ENCODE measurements at places on chromosomes 12 and 14.
A peak's percentile ranks its signal among the peaks of the same experiment; 100 is the strongest.

GRCh38 chr14:37122919-37123639, 49.3 kb downstream of the SLC25A21 start:
- no peak for DNase-seq

GRCh38 chr14:99615497-99616157, 11.6 kb upstream of the CCDC85C start:
- no peak for DNase-seq

GRCh38 chr14:103735022-103735421, 19.4 kb downstream of the ZFYVE21 start:
- DNase-seq: no peak

- no peak for DNase-seq
These were observed 283.5 kb downstream of the ZFP36L1 start for GRCh38 chr14:68509188-68509983.

- peak; percentile 52 for DNase-seq
These were observed 9.1 kb upstream of the NEMF start for GRCh38 chr14:49861699-49862088.

- no peak for DNase-seq
These were observed 72.0 kb downstream of the C12orf56 start for GRCh38 chr12:64318605-64319004.

- DNase-seq: no peak
These were observed 19.9 kb downstream of the HRK start for GRCh38 chr12:116861320-116861719.

- DNase-seq: no peak
These were observed 33.7 kb downstream of the SYNE3 start for GRCh38 chr14:95482627-95483308.

DNA sequence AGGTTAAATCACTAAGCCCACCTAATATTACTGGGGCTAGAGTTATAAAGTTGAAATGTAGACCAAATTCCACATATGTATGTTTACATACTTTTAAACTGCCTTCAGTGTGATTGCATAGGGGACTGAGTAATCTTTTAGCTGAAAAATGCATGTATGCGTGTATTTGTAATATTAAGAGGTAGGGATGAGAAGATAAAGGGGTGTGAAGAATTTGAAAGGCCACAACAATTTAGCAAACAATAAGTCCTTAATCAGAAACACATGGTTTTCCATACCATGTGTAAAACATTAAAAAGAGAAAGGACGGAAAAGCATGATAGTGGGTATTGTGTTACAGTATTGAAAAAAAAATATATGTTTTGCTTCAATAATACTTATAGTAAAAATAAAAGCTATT, 919.9 kb upstream of the FLRT2 start:
- no peak for DNase-seq

DNA sequence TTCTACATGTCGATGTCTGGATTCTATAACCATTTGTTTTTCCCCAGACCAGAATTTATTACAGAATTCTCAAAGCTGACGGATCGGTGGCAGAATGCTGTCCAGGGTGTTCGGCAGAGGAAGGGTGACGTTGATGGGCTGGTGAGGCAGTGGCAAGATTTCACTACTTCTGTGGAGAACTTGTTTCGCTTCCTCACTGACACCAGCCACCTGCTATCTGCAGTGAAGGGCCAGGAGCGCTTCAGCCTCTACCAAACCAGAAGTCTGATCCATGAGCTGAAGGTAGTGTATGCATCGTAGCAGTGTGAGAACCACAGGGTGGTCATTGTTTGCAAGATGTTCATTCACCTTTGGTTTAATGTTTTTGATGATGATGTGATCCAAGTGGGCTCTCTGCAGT, 124.0 kb downstream of the ESR2 start:
- no peak for DNase-seq

- DNase-seq: no peak
These were observed 137.3 kb downstream of the CACNA1C start for GRCh38 chr12:2190085-2190484.

DNA sequence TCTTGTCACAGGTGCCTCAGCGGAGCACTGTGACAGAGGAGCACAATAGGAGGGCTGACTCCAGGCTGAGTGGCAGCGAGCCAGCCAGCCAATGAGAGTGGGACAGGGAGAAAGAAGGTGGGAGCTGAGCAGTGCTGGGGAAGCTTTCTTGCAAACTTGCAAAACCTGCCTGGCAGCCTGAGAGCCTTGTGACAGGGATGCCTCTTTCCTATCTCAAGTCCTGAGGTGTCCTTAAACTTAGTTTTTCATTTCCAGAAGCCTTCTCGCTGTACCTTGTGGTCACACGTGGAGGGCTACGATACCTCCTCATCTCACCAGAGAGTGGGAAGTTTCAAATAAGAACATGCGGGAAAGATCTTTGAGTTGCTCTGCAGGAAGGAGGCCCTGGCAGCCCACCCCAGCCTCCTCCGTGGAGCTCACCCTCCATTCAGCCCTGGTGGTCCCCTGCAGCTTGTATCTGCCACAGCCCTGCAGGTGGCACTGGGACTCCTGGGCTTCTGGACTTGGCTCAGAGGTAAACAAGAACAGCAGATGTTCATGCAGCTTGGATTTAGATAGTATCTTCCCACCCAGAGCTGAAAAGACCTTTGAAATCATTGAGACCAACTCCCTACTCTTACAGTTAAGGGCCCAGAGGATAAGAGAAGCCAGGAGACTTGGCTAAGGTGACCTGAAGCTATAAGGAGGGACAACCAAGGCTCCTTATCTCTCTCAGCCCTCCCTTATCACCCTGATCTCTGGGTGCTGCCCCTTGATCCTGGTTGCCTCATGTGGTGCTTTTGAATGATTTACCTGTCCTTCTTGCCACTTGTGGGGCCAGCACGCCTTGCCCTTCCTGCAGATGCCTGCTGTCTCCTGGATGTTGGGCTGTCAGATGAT, 153.5 kb upstream of the MAX start:
- DNase-seq: no peak

DNA sequence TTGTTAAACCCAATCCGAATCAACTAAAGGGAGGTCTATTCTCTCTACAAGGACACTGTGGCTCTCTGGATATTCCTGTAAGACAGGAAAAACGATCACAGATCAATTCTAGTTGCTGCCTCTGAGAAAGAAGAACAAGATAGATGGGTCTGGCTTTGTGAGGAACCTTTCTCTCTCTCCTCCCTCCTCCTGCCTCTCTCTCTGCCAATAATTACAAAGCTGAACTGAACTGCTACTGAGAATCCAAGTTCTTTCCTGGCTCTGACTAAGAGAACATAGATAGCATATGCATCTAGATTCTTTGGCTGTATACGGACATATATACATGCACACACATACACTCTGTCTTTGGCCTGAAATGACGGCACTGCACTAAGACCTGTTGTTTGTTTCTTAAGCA, 27.6 kb downstream of the ETV6 start:
- no peak for DNase-seq

DNA sequence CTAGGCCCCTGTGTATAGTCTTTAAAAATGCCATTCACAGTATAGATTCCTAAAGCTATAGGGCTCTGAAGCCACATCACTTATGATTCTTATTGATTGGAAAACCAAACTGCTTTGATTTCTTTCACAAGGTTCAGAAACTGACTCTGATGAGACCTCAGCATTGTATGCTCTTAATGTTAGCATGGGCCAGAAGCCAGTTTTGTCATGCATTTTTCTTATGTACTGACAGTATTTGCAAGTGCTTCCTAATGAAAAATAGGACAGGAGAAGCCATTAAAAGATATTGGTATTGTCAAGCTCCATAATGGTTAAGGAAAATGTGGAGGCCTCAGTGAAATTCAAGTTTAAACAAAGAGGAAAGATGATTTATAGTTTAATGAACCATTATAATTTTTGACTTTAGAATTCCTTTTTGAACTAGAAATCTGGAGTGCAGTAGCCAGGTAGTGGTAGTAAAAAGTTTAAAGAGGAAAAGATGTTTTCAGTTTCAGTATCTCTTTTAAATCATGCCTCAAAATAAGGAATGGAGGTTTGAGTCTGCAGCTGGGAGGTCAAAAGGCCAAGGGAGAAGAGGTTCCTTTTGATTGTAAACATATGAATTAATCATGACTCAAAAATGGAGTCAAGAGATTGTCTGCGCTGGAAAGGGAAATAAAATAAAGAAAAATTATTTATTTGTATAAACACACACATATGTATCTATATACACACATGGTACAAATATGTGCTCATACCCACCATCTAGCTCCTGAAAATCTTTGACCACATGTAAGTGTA, 388.1 kb upstream of the PRICKLE1 start:
- DNase-seq: no peak

DNA sequence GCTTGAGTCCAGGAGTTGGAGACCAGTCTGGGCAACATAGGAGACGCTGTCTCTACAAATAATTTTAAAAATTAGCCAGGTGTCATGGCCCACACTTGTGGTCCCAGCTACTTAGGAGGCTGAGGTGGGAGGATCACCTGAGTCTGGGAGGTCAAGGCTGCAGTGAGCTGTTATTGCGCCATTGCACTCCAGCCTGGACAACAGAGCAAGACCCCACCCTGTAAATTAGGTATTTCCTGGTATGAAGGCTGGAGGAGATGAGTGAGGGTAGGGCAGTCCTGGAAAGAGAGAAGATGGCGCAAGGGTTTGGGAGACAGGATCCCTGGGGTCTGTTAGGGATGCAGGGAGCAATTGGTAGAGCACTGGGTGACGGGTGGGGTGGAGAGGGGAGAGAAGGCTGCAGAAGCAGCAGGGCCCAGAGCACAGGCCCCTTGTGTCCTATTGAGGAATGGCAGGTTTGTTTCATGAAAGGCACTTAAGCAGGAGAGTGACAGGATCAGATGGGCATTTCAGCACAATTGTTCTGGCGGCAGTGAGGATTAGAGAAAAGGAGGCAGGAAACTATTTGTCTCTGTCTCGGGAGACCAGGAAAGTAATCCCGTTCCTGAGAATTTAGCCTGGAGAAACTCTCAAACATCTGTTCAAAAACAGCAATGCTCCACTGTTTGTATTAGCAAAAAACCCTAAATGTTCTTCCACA, 47.2 kb upstream of the KTN1 start:
- DNase-seq: no peak

- DNase-seq: no peak
These were observed 3.3 kb downstream of the C12orf56 start for GRCh38 chr12:64387197-64387816.

GRCh38 chr12:57611827-57612710, 834 bp downstream of the ARHGEF25 start:
- no peak for DNase-seq

DNA sequence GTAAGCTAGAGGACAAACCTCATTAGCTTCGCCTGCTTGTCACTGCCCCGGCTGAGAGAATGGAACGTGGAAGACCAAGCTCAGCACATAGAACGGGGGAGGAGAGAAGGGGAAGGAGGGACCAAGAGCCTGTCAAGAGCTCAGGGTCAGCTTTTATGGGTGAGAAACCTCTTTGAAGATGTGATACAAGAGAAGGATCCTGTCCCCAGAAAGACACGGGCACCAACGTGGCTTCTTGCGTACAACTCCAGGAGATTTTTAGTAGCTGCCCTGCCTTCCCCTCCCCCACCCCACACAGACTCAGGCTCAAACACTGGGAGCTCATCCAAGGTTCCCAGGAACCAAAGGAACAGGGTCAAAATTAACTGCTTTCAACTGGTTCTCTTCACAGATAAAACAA, 34.7 kb downstream of the APPL2 start:
- no peak for DNase-seq

GRCh38 chr12:44694017-44694416, 182.1 kb downstream of the NELL2 start:
- no peak for DNase-seq

- no peak for DNase-seq
These were observed 19.9 kb downstream of the LMNTD1 start for GRCh38 chr12:25533150-25533549.

GRCh38 chr14:24236689-24237462, 4.1 kb downstream of the GMPR2 start:
- no peak for DNase-seq

DNA sequence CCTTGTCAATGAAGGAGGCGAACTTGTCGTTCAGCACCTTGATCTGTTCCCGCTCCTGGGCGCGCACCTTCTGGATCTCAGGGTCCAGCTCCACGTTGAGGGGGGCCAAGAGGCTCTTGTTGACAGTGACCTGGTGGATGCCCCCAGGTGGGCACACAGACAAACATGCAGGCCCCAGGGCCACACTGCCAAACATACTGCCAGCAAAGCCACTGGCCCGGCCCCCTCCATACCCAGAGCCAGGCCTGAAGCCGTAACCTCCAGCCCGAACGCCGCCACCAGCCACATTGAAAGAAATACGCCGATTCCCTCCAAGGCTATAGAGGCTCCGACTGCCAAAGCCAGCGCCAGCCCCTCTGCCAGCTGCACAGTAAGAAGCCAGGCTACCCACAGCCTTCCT, 337 bp downstream of the KRT74 start:
- DNase-seq: no peak

- DNase-seq: no peak
These were observed 167.6 kb downstream of the RBM19 start for GRCh38 chr12:113798552-113798951.

DNA sequence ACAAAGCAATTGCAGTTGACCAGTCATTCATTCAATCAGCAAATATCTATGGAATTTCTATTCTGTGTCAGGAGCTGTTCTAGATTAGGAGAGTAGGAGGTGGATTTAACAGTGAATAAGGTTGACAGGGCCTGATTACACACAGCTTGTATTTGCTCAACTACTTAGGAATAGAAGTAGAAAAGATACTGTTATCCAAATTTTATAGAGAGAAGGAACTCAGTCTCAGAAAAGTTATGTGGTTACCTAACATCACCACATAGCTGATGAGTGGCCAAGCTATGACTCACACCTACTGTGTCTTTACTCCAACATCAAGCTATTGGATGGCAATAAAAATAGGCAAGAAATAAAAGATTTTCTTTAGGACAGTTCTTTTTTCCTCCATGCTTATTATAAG, 374.8 kb downstream of the RMST start:
- DNase-seq: no peak

GRCh38 chr14:106844608-106845285, 1318.4 kb downstream of the TMEM121 start:
- DNase-seq: no peak

GRCh38 chr12:111120578-111120977, 200.2 kb upstream of the MYL2 start:
- no peak for DNase-seq

GRCh38 chr14:53551862-53552261, 398.7 kb upstream of the DDHD1 start:
- no peak for DNase-seq

DNA sequence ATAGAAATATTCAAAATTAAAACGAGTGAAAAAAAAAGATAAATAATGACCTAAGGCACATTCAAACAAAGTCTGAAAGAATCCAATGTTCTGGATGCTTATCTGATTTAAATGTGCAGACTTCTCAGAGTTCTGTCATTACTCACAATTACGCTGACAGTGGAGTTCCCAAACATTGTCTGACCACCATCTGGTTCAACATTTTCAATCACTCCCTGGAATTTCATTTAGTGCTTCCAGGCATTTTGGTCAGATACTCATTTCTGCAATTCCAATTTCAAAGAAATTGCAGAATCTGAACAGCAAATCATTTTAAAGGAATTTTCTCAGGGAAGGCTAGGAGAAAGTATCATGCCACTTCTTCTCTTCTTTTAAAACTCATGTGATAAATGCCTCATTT, 398.2 kb upstream of the PDE3A start:
- no peak for DNase-seq

GRCh38 chr12:68332728-68333630, 817 bp upstream of the MDM1 start:
- no peak for DNase-seq

GRCh38 chr14:39219075-39219499, 14.6 kb upstream of the MIA2 start:
- no peak for DNase-seq

- DNase-seq: no peak
These were observed 153.9 kb downstream of the RAD51B start for GRCh38 chr14:67973436-67973835.

- no peak for DNase-seq
These were observed at the start of gene SIX1 for GRCh38 chr14:60648934-60649874. SIX1 (minus strand) TSS chr14:60649477; CDS start chr14:60649189, 288 bp downstream.

- DNase-seq: no peak
These were observed 364.8 kb downstream of the SNAPC1 start for GRCh38 chr14:62126879-62127478.

All from stimulated activated CD8-positive, alpha-beta memory T cell treated with anti-CD3 and anti-CD28 coated beads, Interleukin-2, amount 100 ng/mL, for 48 hours (primary cell).